GM20000 (cell line): ENCODE measurements at places on chromosomes 4 and X.

DNA sequence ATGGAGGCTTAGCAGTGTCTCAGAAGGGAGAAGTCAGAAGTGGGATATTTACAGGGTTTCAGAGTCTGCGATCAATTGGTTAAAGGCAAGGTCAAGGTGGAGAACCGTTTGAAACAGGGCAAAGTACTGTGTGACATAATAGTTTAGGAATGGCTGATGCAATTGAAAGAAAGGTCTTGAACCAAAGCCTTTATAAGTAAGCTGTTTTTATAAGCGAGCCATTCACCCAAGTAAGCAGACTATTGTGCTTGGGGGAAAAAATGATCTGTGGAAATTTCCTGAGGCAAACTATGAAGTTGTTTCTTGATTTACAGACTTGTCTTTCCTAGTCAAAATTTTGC, 327.3 kb downstream of the CAMK2D start:
- no peak for DNase-seq

DNA sequence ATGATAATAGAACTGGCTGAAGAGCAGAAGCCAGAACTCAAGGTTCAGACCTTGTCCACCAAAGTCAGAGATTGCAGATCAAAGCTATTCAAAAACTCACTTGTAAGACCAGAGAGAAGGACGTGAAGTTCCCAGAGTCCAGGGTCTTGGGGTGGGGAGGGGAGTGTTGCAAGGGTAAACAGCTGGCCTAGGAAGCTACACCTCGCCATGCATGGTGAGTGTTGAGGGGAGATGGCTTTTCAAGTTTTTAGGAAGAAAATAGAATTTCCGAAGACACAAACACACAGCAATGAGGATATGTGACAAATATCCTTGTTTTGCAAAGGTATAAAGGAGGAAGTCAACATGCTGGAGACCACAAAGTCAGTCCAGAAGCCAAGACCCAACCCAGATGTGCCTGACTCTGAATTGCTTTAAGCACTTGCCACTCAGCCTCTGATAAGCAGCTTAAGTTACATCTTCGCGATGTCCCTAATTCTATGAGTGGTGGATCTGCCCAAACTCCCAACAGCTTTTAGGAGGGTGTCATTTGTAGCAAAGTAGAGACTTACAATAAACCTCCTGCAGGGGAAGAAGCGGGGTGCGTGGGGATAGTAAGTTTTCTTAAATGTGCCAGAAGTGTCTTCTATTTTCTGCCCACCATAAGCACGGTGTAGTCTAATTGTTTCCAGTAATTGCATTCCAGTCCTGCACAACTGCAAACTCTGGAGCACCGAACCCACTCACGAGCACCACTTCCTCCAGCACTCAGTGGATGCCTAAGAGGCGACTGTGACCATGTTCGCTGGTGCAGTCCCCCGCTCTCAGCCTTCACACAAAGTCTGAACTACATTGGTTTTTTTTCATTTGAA, 26.5 kb downstream of the HAND2 start:
- no peak for DNase-seq

DNA sequence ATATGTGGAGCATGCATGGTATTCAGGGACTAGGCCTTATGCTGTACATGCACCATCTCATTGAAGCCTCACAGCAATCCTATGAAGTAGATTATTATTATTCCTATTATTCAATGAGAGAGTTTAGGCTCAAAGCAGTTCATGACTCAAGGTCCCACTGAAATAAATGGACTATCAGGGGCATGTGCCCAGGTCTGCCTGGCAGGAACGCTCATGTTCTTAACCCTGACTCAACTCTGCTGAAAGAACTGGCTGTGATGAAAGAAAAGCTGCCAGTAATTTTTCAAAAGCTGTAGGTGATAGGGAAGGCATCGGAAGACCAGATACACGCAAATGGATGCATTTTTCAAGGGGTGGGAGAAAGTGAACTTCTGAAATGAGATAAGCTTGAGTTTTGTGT, 243.4 kb downstream of the PTTG2 start:
- DNase-seq, result no peak

GRCh38 chrX:155179346-155179997, 36.8 kb upstream of the VBP1 start:
- peak; percentile 0 for DNase-seq

DNA sequence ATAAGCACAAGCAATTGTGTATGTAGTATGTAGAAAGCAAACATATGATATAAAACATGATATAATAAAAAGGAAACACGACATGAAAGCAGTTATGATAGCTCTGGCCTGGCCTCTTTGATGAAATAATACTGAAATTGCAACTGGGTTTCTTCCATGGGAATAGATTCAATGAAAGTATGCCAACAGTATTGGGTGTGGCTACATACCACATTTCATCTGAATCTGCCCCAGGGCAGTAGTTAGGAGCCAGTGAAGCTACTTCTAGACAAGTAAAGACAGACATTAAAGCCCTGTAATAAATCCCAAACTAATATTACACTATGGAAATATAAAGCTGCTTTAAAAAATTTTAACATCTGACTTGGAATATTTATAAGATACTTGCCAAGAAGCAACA, 207.3 kb downstream of the FBXW7 start:
- DNase-seq, result no peak

DNA sequence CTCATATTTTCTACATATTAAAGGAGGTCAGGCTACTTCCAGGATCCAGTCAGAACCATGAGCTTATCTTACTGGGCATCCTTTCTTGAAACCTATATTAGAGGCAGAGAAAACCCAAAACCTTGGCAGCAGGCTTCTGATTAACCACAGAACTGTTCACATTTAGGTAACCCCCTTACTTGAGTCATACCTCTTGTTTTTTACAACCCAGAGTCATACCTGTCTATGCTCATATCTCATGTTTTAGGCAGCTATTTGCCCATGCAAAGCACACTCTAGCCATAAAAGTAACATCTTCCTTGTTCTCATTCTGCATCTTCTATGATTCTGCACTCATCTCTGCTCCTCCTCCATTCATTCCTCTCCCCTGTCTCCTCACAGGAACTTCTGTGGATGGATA, 138.0 kb upstream of the SMIM31 start:
- DNase-seq, result no peak

DNA sequence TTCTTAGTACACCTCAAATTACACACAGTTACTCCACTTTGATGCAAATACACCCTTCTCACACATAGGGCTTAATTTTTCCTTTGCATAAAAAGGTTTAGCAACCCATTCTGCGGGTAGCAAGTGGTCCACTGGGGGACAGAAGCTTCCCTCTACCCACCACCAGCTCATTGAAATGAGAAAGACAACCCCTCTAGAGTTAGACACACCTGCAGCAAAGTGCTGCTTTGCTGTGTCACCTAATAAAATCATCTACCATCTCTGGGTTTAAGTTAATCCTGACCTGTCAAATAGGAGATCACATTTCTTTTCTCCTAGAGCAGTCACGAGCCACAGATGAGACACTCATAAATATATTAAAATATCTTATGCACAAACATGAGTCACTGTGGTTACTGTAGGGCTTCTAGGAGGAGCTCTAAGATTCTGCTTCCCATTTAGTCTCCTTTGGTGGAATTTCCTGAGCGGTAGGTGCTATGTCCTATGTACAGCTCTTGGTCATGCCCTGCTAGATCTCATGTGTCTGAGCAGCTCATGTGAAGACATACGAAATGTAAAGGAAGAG, 11.9 kb downstream of the BMX start:
- DNase-seq, result no peak

DNA sequence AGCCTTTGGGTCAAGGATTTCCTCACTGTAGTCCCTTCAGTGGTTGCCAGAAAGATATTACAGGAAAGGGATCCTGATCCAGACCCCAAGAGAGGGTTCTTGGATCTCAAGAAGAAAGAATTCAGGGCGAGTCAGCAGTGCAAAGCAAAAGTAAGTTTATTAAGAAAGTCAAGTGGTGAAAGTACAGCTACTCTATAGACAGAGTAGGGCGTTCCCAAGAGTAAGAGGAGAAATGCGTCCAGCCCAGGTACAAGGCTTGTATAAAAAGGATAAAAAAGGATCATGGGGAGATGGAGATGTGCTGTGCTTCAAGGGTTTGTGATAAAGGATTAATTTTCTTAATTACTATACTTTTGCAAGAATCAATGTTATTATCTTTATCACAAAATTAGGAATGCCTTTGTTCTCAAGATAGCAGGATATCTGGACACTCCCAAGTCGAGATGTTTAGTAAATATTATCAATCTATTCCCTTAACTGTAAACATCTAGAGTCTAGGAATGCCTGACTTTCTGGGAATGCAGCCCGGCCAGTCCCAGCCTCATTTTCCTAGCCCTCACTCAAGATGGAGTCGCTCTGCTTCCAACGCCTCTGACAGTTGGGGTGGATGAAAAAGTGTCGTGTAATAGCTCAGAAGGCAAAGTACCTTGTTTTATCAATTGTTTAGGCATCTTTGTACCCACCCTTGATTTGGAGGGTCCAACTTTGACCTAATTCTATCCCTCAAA, 360.7 kb downstream of the GPM6A start:
- no peak for DNase-seq

- no peak for DNase-seq
These were observed 349.3 kb upstream of the GALNT7 start for GRCh38 chr4:172819353-172819752.

DNA sequence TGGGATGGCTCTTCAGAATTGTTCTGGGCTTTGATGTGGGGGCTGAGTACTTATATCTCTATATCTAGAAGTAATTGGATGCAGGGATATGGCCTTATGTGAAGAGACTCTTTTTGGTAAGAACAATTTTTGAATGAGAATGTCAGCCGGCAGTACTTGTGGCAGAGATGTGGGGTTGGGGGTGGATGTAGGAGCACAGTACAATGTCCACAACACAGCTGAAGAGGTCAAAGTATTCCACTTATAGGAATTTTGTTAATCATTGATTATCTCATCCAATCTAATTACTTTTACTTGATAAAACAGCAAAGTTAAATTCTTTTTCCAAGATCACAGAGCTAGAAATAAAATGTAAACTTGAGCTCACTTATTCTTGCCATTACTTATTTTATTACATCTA, 391.4 kb downstream of the TEX13C start:
- DNase-seq, result no peak

GRCh38 chrX:20427173-20427770, 160.6 kb upstream of the RPS6KA3 start:
- no peak for DNase-seq

- no peak for DNase-seq
These were observed 255.9 kb downstream of the SPRY1 start for GRCh38 chr4:123652476-123652875.

- DNase-seq, result peak; percentile 29
These were observed 412 bp downstream of the SLC10A3 start for GRCh38 chrX:154490021-154490413.

DNA sequence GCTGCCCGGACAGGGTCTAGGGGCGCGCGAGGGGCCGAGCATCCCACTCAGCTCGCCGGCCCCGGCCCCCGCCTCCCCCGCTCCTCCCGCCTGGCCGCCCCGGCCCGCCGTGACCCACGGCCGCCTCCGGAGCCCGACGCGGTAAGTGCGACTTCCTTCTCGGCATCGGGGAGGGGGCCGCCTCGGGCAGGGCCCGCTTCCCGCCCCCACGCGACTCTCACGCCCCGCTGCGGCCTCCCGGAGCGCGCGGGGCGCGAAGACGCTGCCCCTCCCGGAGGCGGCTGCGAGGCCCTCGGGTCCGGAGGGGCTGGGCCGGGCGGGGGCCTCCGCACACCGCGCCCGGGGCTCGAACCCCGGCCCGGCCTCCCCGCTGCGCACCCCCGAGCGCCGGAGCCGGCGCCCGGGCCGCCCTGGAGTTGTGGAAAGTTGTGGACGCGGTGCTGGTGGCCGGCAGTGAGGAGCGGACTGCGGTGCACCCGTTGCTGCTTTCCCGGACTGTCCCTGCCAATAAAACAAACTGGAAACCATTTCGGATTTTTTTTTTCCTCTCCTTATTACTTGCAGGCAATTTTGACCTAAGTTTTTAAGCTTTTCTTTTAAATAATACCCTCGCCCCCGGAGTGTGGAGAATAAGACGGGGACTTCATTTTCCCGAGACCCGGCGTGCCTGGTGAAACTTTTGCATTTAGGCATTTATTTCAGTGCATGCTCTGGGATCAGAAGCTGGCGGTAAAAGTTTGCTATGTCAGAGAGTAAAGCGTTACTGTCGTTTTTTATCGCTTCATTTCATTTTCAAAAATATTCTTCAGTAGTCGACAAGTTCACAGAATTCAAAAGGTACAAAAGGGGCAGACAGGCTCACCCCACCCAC, 13.0 kb upstream of the TMEM156 start:
- DNase-seq, result no peak

DNA sequence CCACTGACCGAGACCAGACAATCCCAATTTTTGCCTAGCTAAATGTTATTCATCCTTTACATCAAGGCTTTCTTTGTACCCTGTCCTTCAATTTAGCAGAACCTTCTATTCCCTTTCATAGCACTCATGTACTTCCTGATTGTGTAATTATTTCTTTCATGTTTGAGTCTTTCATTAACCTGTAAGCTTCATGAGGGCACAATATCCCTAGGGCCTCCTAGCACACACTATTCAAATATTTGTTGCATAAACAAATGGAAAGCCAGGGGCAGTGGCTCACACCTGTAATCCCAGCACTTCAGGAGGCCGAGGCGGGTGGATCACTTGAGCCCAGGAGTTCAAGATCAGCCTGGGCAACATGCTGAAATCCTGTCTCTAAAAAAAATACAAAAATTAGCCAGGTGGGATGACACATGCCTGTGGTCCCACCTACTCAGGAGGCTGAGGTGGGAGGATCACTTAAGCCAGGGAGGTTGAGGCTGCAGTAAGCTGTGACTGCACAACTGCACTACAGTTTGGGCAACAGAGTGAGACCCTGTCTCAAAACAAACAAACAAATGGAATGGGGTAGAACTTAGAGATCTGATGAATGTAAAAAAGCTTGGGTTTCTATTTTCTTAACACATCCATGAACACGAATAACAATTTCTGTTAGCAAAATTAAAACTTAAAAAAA, 59.0 kb downstream of the SAT1 start:
- DNase-seq, result no peak

DNA sequence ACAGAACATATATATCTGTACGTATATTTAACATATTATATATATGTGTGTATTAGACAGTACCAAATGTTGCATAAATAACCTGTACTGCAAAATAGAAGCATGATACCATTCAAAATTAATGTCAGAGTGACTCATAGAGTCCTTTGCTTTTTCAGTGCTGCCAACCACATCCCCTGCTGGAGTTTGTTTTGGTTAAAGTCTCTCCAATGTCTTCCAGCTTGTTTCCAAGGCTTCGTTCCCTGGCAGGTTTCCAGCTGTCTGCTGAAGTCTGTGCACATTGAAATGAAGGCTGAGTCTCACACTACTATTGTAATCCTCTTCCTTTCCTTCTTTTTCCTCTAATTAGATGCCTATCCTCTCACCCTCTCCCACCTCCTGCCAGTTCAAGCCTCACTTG, 14.9 kb downstream of the NRK start:
- DNase-seq, result no peak

- no peak for DNase-seq
These were observed 288.2 kb downstream of the IL1RAPL2 start for GRCh38 chrX:104854188-104854587.

DNA sequence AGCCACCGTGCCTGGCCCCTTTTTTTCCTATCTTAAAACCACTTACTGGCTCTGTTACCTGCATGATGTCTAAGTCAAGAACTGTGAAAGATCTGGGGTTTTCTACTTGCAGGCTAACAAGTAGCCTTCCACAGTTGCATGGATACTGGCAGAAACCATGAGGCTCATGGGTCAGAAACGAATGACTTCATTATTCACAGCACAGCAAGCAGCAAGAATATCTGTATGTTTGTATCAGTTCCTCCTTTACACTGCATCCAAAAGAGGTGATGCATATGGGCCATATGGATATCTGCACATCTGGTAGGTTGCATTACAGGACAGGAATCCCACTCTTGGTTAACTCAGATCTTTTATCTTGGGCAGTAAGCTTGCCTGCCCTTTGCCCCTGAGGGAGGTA, 154.9 kb upstream of the NUDT6 start:
- no peak for DNase-seq

- no peak for DNase-seq
These were observed 2.5 kb downstream of the SLC25A6 start for GRCh38 chrX:1389181-1389992.
